Naive thymus-derived CD4-positive, alpha-beta T cell (primary cell): ENCODE measurements at places on chromosomes 1 and 21. TPM values are rescaled to one million over a fixed set of nuclear protein-coding genes. Genes with fewer than 3 reads are reported as not detected.

Gene AVPR1B
- total RNA-seq: 0.27 TPM

DNA sequence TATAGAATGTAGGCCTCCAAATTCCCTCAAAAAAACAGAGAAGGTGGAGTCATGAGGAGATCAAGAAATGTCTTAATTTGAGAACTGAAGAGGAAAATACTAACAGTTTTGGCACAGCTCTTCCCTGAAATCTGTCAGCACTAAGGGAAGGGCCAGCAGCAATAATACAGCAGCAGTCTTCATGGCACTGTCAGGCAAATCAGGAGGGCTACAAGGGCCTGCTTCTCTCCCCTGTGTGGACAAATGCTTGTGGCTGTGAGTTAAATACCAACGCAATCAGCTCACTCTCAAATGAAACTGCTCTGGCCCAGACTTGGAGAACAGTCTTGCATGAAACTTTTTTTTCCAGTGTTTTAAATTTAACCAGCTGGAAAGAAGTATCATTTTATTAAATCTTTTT is 20.5 kb upstream of the CNN3 start:
- DNase-seq: no peak

GRCh38 chr1:213014642-213015041 is 1.0 kb downstream of the ANGEL2 start:
- DNase-seq: no peak

Gene TSPAN2
- 0.30 TPM for total RNA-seq

GRCh38 chr1:215617979-215618378 is 50.9 kb downstream of the KCTD3 start:
- DNase-seq: no peak
